ENCODE measurements at places on chromosomes 13 and 19.
A peak's percentile ranks its signal among the peaks of the same experiment; 100 is the strongest.

GRCh38 chr19:39492788-39493187 lies 6.0 kb upstream of the DLL3 start:
- DNase-seq: no peak

DNA sequence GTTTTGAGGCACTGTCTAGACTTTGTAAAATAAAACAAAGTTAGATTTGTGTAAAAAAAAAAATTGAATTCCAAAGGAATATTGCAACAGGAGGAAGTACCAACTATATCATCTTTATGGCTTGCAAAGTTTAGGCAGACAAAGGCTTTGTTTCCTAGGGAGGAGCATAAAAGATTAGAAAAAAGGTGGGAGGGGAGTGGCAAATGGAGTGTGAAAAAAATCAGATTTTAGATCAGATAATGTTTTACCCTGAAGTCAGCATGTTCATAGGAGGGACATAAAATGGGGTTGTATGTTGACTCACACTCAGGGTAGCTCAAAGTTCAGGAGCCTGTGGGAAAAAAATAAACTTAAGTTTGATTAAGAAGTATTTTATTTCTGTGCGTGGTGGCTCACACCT lies 3.7 kb downstream of the ZNF85 start:
- DNase-seq: no peak

GRCh38 chr13:44312834-44313551 lies 60.6 kb upstream of the SERP2 start:
- peak; percentile 75 for DNase-seq

- no peak for DNase-seq
Observed at GRCh38 chr19:45779231-45780145, 2.8 kb downstream of the DMPK start.

DNA sequence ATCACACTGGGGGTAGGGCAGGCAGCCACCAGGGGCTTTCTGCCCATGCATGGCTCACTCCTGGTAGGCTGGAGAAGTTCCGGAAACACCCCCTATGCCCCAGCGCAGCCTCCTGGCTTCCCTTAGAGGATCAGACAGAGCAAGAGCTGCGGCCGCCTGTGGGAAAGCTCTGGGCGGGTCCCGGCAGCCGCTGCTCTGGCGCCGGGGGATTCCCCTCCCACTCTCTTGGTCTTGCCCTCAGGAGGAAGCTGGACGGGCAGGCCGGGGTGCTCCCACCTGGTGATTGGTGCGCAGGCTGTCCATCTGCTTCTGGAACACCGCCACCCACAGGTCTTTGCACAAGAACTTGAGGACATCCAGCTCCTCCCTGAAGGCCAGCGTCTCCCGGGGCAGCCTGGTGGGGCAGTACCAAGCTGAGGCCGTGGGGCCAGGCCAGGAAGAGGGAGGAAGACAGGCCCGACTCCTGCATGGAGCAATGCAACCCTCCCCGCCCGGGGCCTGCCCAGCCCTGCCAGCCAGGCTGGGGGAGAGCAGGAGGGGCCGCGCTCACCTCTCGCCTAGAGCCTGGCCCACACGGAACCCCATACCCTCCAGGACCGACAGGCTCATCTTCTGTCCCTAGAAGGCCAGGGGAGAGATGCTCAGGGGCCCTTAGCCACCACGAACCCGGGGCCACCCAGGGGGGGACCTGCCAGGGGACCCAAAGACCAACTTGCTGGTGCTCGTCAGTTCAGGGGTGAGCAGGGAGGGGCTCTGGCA lies 4.0 kb upstream of the NKPD1 start:
- no peak for DNase-seq

DNA sequence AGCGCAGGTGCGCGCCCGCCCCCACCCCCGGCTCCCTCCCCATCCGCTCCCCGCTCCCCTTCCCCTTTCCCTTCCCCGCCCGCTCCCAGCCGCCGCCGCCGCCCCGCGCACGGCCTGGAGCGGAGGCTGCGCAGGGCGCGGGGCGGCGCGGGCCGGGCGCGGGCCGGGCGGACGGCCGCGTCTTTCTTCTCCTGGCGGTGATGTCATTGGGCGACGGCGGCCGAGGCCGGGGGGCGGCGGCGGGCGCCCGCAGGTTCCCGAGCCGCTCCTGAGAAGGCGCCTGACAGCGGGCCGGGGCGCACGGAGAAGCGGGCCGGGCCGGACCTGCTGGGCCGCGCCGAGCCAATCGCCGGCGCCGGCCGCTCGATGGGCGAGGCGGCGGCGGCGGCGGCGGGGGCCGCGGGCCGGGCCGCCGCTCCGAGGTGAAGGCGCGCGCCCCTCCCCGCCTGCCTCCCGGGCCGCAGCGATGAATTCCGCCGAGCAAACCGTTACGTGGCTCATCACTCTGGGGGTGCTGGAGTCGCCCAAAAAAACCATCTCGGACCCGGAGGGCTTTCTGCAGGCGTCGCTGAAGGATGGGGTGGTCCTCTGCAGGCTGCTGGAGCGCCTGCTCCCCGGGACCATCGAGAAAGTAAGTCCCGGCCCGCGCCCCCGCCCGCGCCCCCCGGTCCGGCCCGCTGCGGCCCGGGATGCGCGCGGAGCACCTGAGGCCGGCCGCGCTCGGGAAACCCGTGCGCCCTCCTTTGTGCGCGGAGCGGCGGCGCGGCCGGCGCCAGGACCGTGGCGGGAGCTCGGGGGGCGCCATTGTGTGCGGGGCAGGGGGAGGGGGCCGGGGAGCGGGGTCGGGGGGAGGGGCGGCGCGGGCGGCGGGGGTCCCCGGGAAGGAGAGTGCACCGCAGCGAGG lies at the start of gene ARHGEF7:
TSS of gene ARHGEF7 (plus strand) at position 250 of the 904 bp plus-strand sequence. CDS start at position 467, 217 bp downstream.
- no peak for DNase-seq

- no peak for DNase-seq
Observed at GRCh38 chr13:105207572-105208293, 1327.7 kb downstream of the EFNB2 start.
